Karpas-422 (cell line): ENCODE measurements at places on chromosomes 16 and 17. TPM values are rescaled to one million over a fixed set of nuclear protein-coding genes. Genes with fewer than 3 reads are reported as not detected.

Gene ODF4
- total RNA-seq: not detected in 2 replicates

Gene HS3ST2
- not detected in 2 replicates for total RNA-seq

Gene LDHD
- 0.79 TPM in 1 of 2 replicates, not detected in the other for total RNA-seq

Gene KIF18B
- total RNA-seq: 8.5 and 11.8 TPM in 2 replicates

Gene CLEC18C
- total RNA-seq: 0.93 TPM in 1 of 2 replicates, not detected in the other

Gene MYH13
- total RNA-seq: not detected in 2 replicates

Gene MMP2
- total RNA-seq: not detected in 2 replicates

Gene TMEM204
- not detected in 2 replicates for total RNA-seq

Gene ZPBP2
- total RNA-seq: 3.9 and 10.4 TPM in 2 replicates

Gene PSMD12
- 18.7 TPM in 2 replicates for total RNA-seq

Gene TERB1
- not detected in 2 replicates for total RNA-seq

GRCh38 chr16:29765167-29766032 lies 12.7 kb upstream of the ZG16 start:
- DNase-seq: no peak

GRCh38 chr17:72782985-72783701 lies 309.3 kb downstream of the SLC39A11 start:
- DNase-seq: no peak

- no peak for DNase-seq
Measured at GRCh38 chr16:58329135-58329534, 34.3 kb upstream of the PRSS54 start.

- peak; percentile 36 for DNase-seq
Measured at GRCh38 chr16:424623-425081, 797 bp upstream of the RAB11FIP3 start.

- no peak for DNase-seq
Measured at GRCh38 chr17:31582151-31582907, 190.9 kb downstream of the RAB11FIP4 start.

DNA sequence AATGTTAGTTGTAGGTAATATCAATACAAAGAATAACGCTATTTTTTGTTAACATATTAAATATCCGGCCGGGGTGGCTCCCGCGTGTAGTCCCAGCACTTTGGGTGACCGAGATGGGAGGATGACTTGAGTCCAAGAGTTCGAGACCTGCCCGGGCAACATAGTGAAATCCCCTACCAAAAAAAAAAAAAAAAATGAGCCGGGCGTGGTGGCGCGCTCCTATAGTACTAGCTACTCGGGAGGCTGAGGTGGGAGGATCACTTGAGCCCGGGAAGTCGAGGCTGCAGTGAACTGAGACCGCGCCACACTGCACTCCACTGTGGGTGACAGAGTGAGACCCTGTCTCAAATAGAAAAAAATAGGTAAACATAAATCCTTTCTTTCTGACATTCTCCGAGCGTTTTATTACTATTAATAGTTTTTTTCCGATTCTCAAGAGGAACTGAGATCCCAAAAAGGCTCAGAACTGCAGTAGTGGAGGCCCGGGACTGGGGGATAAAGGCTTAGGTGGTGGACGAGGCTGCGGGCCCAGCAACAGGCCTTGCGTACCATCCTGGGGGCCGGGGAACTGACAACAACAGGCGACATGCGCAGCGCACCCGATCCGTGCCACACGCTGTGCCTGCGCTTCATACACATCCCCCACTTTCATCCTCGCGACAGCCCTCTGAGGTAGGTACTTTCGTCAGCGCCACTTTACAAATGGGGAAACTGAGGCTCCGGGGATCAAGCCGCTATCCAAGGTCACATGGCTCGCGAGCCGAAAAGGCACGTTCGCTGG lies 919 bp downstream of the N4BP1 start:
- peak; percentile 78 for DNase-seq

DNA sequence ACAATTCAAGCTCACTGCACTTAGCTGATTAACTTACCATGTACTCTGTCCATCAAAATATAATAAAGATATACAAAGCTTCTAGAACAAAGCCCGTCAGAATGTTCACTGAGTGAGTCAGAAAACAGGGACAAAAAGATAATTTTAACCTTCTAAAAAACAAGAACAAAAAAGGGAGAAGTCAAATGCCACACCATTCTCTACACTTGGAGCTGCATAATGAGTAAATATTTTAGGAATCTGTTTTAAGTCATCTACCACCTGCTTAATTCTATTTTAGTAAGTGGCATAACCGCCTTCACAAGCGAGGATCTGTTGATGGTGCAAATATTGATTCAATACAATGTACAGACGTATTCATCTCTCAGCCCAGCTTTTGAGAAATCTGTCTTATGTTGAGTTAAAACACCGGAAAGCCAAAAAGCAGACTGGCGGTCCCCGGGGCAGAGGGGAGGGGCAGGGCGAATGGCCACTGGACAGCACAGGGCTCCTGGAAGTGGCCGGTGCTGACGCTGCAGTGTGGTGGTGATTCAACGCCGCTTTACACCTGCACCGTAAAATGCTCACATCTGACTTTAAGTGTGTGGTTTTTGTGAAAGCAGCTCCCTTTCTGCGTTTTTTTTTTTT lies 20.1 kb downstream of the RAB40B start:
- no peak for DNase-seq

DNA sequence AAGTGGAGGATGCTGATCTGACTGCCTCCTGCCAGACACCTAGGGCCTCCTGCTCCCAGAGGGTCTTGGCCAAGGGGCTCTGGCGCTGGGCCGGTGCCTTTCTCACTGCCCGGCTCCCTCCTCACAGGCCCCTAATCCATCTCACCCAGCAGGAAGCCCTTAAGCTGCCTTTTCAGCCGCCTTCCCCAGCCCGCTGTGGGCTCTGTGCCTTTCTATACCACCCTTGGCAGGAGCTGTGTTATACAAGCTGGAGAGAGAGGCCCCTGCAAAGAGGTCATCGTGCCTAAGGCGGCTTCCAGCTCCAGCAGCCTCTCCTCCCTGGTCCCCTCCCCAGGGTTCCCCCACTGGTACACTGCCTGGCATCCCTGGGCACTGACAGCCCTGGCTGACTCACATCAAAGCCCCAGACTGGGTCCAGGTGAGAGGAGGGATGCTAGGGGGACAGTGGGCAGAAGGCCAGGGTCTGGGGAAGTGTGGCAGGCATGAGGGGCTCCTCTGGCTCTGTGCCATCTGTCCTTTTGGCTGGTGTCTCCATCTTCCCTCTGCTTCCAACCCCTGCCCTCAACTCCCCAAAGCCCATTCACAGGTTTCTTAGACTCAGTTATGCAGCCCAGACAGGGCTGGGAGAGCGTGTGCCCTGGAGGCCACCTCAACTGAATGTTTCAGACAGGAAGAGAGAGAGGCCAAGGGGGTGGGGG lies 15.3 kb upstream of the FZD2 start:
- no peak for DNase-seq

DNA sequence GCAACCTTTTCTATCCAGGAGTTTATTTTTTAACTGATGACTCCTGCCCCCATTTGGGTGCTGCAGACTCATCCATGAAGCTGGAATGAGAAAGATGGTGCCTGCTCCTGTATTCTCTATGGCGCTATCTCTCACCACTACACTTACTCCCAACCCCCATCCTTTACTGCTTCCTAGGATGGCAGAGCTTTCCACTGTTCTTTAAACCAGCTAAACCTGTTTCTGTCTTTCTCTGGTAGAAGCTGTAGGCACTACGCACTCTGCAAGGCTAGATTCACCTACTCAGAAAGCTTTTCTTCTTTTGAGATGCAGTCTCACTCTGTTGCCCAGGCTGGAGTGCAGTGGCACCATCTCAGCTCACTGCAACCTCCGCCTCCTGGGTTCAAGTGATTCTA lies 47.0 kb downstream of the ADAMTS18 start:
- DNase-seq: no peak

DNA sequence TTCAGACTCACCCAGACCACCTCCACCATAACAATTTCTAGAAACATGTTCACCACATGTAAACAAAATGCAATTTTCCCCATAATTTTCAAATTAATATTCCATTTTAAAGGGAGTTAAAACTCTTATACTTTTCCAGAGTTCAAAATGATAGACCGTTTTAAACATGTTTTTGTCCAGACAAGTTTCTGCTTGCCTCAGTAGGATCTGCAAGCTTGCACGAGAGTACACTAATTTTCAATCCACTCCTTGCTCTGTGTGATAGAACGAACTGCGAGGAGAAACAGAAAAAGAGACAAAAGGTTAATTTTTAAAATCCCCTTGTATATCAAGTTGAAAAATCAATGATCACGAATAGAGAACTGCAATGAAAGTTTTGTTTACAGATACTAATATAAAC lies 7.1 kb downstream of the FAHD1 start:
- DNase-seq: no peak

DNA sequence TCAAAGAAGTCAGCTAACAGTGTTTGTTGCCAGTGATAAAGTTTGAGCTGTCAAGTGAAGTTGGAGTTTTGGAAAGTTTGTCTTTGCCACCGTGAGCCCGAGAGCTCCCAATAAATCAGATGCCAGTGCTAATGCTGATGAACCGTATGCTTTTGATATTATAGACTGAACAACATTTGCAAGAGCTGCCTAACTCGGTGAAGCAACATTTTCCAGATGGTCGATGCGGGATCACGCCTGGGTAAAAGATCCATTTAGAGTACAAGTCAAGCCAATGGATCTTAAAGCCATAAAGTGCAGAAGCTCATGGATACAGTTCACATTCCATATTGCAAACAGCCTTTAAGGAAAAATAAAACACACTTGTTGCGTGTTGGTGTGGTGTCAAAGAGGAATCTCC lies 9.6 kb downstream of the BANP start:
- DNase-seq: no peak
